Fibroblast of villous mesenchyme (primary cell): ENCODE measurements at places on chromosomes 1 and 21.
A peak's percentile ranks its signal among the peaks of the same experiment; 100 is the strongest.

DNA sequence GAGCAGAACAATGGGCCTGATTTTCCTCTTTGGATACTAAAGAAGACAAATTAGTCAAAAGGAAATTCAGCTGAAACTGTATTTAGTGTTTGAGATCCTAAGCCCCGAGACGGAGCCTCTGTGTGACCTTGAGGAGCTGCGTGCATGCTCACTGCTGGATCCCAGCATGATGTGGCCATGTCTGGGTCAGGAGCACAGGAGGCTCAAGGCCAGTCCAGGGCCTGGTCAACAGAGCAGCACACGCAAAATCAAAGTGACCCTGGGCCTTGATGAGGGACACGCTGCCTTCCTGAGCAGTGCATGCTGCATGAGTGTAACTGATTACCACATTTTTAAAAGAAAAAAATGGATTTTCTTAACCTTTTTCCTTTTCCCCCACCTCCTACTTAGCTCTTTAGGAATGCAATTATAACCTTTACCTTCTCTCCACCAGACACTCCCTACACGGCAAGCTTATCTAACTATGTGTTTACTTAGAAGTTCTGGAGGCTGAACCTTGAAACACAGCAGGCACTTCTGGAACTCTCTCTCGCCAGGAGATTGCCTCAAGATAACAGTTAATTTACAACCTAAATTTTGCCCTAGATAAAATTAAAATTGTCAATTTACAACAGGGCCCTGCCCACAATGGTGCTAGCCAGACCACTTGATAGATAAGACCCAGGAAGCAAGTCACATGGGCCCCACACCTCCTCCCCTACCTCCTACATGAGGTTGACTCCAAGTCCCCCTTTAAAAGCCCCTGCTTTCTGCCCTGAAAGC, 144.6 kb downstream of the LRIG2 start:
- no peak for DNase-seq

DNA sequence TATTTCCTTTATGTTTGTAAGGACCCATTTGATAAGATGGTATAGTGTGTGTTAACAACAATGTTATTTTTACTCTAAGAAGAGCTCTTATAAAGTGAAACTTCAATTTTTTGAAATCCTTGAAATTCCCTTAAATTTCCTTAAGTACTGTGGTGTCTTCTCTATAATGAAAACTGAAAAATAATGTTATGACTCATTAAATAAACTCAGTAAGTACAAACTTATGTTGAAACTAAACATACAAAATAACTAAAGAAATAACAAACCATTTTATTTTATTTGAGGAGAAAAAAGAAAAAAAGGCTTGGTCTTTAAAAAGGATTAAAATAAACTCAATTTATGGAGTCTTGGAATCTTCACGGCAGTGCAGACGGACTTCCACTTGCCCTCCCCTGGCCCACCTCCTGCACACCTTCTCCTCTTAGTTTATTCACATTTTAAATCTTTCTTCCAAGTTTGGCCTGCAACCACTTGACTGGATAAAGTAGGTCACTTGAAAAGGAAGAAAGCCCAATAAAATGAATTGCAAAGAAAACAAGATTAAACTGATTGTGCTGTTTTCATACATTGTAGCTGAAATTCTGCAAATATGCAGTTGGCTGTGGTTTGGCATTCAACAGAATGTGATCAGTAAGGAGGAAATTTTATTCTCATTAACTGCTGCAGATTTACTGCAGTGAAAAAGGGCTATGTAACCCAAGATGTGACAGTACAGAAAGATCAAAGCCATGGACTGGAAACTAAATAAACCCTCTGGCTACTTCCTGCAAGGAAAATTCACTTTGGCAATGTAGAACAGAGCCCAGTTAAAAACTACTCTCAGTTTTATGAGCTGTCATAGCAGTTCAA, 48.5 kb upstream of the SCYL3 start:
- peak; percentile 59 for DNase-seq

GRCh38 chr1:243507001-243507671, 251.3 kb downstream of the SDCCAG8 start:
- no peak for DNase-seq

GRCh38 chr1:24152631-24153494, 9.9 kb upstream of the IL22RA1 start:
- no peak for DNase-seq

- DNase-seq = no peak
Measured at GRCh38 chr1:92953491-92953890, 7.8 kb downstream of the DIPK1A start.

DNA sequence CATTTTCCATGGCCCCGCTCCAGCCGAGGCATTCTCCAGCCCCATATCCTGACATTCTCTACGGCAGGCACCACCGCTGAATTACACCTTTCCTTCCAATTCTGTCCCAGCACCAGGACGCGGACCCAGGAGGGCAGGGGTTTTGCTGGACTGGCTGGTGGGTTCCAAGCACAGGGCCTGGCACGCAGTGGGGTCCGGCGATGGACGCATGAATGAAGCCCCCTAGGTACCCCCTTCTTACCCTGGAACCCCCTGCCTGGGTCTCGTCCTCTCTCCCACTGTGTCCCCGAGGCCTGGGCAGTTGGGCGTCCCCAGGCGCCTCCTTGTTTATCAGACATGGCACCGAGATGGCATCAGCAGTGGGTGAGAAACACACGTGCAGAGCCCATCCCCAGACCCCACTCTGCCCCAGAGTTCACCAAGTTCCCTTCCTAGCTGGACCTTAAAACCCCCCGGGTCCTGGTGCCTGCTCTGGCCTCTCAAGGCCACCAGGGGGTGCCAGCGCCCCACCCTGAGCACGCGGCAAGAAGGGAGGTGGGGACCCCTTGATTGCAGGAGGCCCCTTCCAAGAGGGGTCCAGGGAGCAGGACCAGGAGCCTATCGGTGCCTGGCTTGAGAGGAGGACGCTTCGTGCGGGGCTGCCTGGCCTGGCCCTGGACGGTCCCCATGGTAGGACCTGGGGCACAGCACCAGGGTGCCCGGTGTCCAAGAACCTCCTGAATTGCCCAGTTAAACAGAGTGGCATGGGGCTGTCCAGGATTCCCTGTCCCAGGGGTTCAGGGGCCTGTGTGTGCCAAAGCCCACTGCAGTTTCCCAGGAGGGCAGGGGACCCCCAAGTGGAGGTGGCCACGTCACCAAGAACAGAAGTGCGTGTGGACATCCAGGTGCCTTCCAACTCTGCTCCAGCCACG, 46.1 kb downstream of the MEGF6 start:
- DNase-seq = peak; percentile 12

DNA sequence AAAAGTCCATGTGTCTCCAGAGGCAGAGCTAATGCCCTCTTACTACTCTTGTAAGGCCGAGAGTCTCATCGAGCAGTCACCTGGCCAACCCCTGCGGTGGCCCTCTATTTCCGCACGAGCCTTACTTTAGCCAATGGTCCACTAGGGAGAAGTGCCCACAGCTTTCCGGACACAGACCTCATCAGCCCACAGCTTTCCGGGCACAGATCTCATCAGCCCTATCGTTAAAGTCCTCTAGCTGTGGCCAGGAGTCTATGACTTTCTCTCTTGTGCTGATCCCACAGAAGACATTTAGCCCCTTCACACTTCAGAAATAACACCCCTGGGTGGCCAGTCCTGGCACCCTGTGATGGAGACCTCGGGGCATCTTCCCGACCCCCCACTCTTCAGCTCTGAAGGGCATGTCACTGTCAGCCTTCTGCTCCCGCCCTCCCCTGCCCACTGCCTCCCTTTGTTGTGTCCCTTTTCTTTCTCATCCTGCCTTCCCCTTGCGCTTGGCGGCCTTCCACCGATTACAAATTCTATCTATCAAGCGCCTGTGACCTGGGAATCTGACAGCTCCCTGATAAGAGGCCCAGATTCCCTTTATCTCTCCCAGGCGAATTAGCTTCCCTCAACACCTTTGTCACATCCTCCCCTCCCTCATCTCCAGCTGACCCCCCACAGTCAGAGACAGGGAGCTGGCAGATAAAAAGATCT, 161.0 kb downstream of the PLXNA2 start:
- no peak for DNase-seq

GRCh38 chr1:27724961-27725373, 794 bp upstream of the FAM76A start:
- DNase-seq = no peak

DNA sequence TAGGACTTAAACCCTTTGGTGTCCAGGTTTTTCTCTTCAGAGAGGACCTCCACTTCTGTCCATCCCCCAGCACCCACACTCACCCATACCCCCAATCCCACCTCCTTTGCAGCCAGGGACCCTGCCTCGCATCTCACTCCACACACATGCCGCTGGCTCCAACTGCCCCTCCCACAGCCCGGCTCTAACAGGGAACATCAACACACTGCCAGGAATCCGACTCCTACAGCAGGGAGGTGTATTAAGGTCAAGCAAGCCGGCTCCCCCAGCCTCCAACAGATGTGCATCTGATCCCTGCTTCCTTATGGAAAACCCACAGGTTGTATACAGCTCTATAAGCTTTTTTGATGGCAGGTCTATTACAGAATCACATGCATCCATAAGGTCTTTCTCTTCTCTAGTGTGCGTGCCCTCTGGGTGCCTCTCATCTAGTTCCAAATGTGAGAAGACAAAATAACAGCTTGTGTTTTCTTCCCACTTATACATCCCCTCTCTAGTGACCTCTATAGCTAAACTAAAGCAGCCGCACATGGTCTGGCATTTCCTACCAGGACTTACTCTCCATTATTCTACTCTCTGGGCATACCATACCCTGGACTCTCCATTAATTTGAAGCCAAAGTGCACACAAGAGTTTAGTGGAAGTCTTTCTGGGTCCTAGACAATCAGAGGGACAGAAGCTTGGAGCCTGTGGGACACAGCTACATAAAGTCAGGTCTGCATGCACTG, 16.3 kb downstream of the PIK3C2B start:
- DNase-seq = no peak

GRCh38 chr1:115301438-115302020, 36.5 kb downstream of the NGF start:
- DNase-seq = peak; percentile 11

GRCh38 chr1:201724766-201725118, 104.2 kb upstream of the IPO9 start:
- DNase-seq = peak; percentile 78

DNA sequence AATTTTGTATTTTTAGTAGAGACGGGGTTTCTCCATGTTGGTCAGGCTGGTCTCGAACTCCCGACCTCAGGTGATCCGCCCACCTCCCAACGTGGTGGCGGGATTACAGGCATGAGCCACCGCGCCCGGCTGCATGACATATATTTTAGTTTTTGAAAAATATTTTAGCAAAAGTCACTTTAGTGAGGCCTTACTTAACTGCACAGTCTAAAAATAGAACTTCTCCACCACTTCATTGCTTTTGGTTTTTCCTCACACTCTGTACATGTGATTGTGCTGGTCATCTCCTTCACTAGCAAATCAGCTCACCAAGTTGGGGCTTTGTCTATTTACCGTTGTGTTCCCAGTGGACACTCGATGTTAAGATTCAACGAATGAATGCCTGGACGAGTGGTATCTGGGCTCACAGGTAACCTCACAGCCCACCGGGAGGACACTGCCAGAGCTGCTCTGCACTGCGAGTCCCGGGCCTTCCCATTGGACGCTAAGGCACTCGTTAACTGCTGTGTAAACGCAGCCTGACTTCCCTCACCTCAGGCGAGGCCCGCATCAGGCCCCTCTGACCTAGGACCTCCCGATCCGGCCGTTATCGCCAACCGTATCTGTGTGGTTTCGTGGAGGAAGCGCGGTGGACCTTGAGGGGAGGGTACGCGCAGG, 14.0 kb upstream of the ZNF692 start:
- DNase-seq = peak; percentile 77

- DNase-seq = no peak
Measured at GRCh38 chr1:152457071-152457470, 43.0 kb upstream of the CRNN start.

DNA sequence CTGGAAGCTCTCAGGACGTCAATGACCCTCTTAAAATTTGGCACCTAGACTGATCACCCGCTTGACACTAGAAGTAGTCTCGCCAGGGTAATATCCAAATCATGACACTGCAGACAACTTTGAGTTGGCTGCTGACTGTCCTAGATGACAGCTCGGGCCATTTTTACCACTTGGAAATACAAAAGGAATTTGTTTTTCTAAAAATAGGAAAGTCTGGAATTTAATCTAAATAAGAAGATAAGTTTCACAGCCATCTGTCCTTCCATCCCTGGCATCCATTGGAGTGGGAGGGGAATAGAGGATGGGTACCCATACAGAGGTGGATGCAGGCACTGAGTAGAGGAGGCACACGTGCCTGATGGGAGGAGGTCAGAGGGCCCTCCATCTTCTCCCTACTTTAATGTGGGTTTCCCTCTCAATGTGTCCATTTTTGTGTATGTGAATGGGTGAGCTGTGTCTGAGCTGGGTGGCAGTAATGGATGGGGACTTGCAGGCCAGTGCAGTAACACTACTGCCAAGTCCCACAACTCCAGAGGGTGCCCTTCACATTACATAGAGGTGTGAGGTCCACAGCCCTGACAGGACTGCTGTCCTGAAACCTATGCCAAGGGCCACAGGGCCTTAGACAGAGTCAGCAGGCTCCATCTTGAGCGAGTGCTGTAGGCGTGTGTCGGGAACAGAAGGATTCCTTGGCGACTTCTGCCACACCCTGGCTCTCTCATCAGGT, 104.8 kb upstream of the IPO9 start:
- DNase-seq = no peak

DNA sequence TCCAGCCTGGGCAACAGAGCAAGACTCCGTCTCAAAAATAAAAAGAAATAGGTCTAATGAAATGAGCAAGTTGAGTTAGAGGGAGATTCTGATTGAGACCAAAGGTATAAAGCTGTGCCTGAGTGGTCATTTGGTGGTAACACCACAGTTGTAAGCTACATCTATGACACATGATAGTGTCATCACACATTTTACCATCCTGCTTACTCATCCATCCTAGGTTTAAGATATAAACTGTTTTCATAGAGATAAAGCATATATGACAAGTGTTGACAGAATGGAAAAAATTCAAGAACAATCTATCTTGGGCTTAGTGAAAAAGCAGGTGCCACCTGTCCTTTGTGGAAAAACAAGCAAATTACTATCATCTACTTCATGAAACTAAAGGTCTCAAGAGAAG, 7.1 kb upstream of the CFAP141 start:
- no peak for DNase-seq

GRCh38 chr1:1140673-1141072, 24.8 kb upstream of the C1orf159 start:
- no peak for DNase-seq
